ENCODE measurements at places on chromosomes 4 and X.

GRCh38 chr4:106629268-106629625 is 260.7 kb upstream of the GIMD1 start:
- DNase-seq: no peak

DNA sequence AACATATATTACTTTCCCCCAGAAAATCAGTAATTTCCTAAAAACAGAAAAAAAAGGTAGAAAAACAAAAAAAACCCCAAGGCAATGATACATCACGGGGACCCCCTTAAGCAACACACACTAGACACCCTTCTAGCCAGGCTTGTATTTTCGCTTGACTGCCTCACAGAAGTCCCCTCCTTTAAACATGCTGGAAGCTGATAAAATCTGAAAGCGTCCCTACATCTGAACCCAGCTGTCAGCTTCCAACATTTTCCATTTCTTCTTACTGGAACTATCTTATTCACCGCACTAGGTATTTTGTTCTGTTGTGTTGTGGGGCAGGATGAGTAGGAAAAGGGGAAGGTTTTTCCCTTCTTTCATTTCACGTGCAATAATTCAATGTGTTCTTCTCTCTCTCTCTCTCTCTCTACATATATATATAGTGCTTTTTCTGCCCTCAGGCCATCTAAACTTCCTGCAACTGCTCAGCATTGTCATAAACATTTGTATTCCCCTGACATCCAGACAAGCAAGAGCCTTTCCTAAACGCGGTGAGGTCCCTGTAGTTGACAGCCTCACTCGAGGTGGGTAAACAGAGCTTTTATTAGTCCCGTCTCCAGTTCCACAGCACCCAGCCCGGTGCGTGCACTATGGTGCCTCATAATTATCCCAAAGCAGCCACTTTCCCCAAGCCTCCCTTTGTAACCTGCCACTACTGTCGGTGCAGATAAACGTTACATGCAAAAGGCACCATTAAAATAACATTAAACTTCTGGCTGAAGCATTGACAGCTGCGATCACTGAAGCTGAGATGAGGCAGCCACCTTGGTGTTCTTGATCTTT is 82.5 kb downstream of the GATB start:
- DNase-seq: no peak

GRCh38 chr4:972651-973424 is 531 bp downstream of the DGKQ start:
- DNase-seq: peak; percentile 70

DNA sequence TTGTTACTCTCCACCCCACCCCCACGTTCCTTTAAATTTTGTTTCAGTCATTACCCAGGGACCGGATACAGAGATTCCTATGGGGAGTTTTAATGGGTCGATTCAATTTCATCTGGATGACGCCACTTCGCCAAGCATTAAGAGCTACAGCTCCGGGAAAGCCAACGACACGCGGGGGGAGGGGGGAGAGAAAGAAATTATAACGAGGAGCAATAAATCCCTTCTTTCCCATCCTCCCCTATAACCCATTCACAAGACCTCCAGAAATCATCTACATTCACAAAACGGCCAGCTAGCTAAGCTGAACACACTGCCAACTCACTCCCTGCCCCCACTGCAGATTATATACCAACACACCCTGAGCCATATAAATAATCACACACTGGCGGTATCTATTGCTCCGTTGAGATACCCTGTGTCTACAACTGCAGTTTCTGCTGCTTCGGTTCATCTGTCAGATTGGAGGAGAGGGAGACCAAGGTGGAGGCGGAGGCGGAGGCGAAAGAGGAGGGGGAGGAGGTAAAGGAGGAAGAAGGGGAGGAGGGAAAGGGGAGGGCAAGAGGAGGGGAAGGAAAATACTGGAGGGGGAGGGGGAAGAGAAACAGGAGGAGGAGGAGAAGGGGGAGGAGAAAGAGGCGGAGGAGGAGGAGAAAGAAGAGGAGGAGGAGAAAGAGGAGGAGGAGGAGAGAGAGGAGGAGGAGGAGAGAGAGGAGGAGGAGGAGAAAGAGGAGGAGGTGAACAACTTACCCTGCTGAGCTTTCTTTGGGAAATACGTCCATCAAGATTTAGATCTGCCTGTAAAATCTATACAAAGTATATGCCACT is 113.9 kb upstream of the VAMP7 start:
- DNase-seq: peak; percentile 26

GRCh38 chr4:2954358-2955185 is 8.6 kb downstream of the NOP14 start:
- DNase-seq: no peak

DNA sequence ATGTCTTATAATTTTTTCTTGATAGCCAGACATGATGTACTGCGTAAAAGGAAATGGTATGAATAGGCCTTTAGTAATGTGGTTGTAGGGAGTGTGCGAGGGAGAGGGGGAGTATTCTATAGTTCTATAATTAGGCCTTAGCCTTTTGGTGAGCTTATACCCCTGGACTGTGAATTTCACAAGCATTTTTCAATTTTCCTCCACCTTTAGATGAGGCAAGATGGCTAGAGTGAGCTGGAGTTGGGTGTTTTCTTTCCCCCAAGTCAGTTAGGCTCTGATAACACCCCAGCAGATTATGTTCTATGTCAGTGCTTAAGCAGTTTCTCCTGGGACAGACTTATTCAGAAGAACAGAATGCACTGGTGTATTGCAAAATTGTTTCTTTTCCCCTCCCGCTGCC is 210.2 kb upstream of the NPY2R start:
- no peak for DNase-seq

DNA sequence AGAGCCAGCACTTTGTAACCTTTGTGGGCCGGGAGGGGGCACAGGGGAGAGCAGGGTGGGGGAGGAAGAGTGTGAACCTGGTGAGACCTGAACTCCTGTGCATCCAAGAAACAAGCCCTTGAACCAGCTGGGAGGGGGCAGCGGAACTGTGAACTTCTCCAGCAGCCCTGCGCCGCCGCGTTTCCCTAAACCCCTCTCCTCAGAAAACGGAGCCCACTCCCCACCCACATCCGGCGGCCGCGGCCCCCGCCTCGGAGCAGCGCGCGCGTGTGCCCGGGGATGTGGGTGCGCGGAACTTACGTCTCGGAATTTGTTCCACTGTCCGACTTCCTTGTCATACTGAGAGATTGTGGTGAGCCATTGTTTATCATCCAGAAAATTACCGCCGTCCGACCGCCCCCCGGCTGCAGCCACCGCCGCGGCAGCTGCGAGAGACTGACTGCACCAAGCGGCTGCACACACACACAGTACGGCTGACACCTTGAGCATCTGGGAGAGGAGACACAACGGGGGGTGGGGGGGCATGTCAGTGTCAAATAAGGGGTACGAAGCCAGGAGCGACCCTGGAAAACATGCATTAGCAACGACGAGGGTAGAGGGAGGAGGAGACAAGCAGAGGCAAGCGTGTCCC is 494 bp downstream of the SPOCK3 start:
- DNase-seq: no peak

- DNase-seq: no peak
Observed at GRCh38 chr4:74724979-74725378, 69.3 kb downstream of the BTC start.

GRCh38 chr4:98746936-98747335 is 88.5 kb upstream of the TSPAN5 start:
- DNase-seq: no peak

GRCh38 chrX:149073479-149073878 is 431.6 kb downstream of the IDS start:
- DNase-seq: no peak

GRCh38 chrX:150841456-150842197 is 56.8 kb downstream of the CD99L2 start:
- no peak for DNase-seq

DNA sequence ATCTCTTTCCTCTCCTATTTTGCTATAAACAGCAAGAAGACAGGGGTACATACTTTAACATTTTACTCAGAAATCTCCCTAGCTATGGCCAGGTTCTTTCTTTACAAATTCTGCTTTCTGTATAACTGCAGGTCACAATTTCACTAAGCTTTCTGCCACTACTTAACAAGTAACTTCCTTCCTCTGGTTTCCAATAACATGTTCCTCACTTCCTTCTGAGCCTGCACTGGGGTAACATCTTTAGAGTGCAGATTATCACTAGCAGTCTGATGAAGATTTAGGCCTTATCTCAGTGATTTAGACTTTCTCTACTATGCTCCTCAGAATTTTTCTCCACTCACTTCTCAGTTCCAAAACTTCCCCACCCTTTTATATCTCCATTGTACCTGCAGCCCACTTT is 1930.5 kb upstream of the AGA start:
- no peak for DNase-seq

DNA sequence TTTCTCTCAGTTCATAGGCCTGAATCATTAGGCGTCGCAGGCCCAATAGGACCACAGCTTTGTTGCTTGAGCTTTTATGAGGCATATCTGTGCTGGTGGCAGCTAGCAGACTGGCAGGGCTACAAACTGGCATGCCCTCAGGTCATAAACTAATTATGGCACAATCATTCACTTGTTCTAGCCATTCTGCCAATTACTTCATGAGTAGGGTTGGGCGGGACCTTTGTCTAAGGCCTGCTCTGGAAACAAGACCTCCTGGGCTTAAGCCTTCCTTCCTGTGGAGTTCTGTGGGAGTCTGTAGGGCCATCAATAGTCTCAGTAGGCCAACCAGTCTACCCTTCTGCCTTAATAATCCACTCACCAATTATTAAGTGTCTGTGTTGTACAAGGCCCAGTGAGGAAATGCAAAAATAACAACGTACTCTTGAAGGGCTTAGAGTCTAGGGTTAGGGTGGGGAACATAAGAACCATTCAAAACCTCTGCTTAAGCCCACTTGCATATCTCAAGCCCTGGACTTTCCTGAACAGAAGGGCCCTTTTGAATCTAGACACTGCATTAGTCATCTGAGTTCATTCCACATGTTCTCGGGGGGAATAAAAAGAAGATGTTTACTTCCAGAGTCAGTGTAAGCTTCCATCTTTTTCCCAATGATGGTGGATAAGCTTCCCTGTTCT is 44.5 kb downstream of the SHROOM4 start:
- DNase-seq: no peak

GRCh38 chr4:41232406-41232805 is 18.1 kb upstream of the APBB2 start:
- DNase-seq: no peak

- DNase-seq: no peak
Observed at GRCh38 chr4:102263024-102263787, 82.1 kb downstream of the SLC39A8 start.

GRCh38 chr4:622071-622995 is 3.0 kb upstream of the PDE6B start:
- no peak for DNase-seq

DNA sequence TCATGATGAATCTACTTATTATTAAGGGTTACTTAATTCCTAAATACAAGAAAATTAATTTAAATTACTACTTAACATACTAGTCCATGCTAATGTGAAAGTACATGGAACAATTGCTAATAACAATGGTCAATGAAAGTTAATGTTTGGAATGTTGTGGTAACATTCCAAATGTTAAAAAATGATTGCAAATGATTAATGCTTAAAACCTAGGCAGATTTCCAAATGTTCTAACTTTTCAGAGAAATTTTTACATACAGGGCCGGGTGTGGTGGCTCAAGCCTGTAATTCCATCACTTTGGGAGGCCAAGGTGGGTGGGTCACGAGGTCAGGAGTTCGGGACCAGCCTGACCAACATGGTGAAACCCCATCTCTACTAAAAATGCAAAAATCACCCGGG is 1851.3 kb upstream of the PCDH7 start:
- no peak for DNase-seq

DNA sequence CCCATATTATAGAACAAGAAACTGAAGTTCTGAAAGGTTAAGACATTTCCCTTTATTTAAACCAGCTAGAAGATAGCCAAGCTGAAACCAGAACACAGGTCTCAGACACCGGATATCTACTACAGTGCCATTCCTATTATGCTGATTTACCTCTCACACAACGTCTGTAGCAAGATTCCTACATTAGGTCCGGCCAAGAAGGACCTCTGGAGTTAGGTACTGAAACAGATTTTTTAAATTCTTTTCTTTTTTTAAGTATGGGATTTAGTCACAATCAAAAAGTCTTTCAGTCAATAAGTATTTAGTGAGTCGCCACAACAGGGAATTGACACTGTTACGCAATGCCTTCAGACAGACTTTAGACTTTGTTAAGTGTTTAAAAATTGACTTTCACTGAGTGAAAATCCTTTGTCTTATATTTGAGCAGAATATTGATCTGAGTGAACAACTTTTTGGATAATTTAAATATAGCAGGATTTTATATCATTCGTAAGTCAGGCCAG is 26.5 kb upstream of the SPANXN4 start:
- DNase-seq: no peak

- DNase-seq: no peak
Observed at GRCh38 chr4:53748328-53748772, 157.1 kb upstream of the LNX1 start.

DNA sequence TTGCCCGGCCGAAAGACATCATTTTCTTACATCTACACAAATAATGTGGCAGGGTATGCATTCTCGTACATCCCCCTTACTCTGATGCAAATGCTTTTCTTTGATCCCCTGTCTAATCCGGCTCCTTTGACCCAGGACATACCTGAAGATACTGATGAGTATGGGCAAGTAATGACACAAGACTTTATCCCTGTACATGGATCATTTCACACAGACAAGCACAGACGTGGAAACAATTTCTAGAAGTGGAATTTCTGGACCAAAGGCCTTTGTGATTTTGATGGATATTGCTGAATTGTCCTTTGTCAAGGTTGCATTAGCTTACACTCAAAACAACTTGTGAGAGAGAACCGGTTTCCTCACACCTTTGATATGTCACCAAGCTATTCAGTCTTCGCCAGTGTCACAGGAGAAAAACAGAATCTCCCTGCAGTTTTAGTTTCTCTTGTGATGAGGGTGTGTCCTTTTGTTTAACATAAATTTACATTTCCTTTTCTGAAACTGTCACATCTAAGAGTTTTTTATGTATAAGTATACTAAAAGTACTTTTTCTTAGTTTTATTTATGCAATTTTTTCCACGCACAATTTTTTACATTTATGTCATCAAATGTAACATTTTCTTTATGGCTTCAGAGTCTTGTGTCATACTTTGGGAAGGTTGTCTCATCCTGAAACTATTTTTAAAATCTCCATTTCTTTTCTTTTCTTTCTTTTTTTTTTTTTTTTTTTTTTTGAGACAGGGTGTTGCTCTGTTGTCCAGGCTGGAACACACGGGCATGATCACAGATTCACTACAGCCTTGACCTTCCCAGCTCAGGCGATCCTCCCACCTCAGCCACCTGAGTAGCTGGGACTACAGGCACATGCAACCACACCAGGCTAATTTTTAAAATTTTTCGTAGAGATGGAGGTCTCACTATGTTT is 25.2 kb downstream of the RWDD4 start:
- DNase-seq: no peak

- no peak for DNase-seq
Observed at GRCh38 chrX:39551762-39552161, 546.0 kb downstream of the BCOR start.

GRCh38 chr4:55466001-55466400 is 70.2 kb downstream of the TMEM165 start:
- no peak for DNase-seq

- DNase-seq: no peak
Observed at GRCh38 chr4:97477974-97478373, 665.3 kb downstream of the STPG2 start.
